ENCODE measurements at places on chromosomes 13 and 19.

DNA sequence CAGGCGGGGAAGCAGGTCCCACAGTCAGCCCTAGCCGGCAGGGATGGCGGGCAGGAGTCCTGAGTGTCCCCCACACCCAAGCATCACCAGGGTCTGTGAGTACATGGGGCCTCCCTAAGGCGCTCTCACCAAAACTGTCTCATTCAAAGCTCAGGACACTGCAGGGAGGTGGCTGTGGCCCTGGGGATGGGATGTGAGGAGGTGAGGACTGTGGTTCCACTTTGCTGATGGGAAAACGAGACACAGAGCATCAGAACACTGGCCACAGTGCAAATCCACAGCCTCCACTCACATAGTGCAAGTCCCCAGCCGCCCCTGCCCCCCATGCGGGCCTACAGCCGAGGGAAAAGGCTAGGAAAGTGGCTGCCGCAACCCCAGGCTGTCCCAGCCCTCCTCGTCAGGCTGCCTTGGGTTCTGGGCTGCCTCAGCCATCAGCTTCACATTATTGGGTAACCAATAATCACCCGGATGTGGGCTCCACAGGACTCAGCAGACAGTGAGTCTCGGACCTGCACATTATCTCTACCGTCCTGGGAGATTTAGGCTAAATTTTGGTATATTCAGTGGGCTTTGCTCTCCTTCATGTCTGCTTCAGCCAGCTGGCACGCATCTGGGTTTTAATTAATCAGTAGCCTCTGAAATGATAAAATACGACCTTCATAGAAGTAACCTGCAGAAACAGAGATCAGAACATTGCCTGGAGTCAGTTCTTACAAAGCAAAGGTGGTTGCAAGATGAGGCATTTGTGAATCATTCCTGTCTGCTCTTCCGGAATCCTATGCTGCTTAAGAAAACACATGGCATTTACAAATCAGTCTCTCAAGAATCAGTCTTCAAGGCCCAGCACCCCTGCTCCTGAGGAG lies 77.0 kb downstream of the SOX1 start:
- no peak for DNase-seq

GRCh38 chr13:55669051-55669450 lies 1471.7 kb upstream of the PRR20A start:
- DNase-seq, result no peak

GRCh38 chr19:4715529-4716221 lies 8.0 kb downstream of the DPP9 start:
- DNase-seq, result no peak

- DNase-seq, result no peak
Measured at GRCh38 chr13:41465898-41466320, 8.6 kb downstream of the RGCC start.

- no peak for DNase-seq
Measured at GRCh38 chr19:16603090-16603489, 24.9 kb downstream of the MED26 start.

- no peak for DNase-seq
Measured at GRCh38 chr13:36175621-36176020, 38.7 kb downstream of the SOHLH2 start.

DNA sequence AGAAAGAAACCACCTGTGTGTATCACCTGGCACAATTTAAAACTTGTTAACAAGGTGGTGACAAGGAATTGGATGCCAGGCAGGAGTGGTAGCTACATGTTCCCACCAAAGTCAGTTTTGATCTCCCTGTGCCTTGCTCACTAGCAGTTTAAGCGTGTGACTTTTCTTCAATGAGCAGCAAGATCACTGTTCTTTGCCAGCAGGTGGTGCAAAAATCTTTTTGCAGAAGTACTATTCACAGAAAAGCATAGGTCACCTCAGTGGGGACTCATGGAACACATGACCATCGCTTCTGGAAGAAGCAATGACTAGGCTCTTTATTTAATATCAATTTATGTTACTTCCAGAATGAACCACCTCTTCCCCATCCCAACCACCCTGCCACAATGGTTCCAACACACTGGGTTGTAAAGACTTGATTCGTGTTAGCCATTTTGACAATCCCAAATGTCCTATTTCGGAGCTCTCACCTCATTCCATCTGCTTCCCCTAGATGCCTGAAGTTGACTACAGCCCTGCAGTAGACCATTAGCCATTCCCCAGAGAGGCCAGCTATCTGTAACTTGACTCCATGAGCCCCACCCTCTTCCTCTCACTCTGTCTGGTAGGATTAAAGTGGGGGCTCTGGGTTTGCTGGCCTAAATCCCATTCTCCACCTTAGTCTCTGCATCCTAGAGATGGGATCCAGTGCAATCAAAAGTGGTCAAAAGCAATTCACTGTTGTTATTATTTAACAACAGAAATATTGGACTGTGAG lies 59.1 kb upstream of the TNFRSF19 start:
- DNase-seq, result no peak

Data from stromal cell of bone marrow (primary cell).